Cerebellar nuclear complex (tissue), 1 donor: ENCODE measurements at places on chromosomes 4 and X.

DNA sequence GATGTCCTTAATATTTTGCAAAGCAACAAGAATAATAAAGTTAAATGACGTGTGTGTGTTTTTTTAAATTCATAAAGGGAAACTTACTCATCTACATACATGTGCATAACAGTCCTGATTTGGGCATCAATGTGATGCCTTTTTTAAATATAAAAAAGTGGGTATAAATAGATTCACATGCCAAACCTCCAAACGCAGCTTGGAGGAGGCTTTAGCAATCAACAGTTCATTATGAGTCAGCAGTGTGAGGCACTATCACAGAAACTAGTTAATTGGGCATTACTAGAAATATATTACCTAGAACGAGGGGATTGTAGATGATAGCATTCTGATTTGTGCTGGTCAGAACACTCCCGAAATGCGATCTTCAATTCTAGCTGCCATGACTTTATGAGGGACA lies 115.1 kb downstream of the HS6ST2 start:
- DNase-seq = no peak

DNA sequence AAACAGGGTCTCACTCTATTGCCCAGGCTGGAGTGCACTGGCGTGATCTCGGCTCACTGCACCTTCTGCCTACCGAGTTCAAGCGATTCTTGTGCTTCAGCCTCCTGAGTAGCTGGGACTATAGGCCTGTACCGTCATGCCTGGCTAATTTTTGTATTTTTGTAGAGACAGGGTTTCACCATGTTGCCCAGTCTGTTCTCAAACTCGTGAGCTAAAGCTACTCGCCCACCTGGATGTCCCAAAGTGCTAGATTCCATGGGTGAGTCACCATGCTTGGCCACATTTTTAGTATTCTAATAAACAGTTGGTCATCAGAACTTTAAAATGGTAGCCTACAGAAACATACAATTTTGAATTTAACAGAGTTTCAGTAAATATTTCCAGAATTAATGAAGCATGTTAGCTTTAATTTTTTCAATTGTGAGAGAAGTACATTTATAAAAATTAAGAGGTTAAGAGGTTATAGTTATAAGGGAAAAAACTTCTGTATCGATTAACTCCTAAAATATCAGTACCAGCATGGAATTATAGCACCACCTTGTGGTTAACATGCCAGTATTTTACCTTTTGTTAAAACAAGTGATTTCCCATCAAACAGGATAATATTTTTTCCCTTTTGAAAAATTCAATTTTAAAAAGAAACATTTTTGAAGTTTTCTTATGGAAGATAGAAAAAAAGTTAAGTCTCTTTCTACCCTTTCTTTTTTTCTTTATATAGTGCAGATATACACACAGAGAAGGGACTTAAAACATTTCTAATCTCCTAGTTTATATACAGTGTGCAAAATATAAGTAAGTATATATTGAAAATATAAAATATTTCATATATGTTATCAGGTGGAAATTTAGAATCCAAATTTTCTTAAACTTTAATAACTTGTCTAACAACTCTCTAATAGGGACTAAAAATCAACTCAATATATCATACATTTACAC lies 35.4 kb downstream of the CEP44 start:
- no peak for DNase-seq

DNA sequence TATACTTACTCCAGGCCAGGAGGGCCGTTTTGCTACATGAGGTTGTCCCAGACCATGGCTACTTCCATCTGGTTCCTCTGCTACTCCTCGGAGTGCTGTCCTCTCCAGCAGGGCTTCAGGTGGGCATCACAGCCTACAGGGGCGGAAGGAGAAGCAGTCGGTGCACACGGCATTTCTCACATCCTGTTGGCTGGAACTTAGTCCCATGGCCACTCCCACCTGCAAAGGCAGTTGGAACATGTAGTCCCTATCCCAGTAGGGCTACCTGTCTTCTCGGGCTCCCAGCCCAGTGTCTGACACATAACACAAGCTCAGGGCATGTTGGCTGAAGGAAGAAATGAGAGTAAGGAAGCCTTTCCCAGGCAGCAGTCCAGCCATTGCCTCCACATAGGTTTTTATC lies 7.7 kb upstream of the STK32B start:
- DNase-seq = no peak

- DNase-seq = no peak
These were observed at the start of gene SH2D1A for GRCh38 chrX:124346117-124346876. SH2D1A (plus strand) TSS chrX:124346563; CDS start chrX:124346643, 80 bp downstream.

GRCh38 chr4:13963601-13964000 lies 336.1 kb upstream of the BOD1L1 start:
- DNase-seq = no peak

GRCh38 chrX:112058766-112059165 lies 23.8 kb downstream of the TRPC5 start:
- DNase-seq = no peak

DNA sequence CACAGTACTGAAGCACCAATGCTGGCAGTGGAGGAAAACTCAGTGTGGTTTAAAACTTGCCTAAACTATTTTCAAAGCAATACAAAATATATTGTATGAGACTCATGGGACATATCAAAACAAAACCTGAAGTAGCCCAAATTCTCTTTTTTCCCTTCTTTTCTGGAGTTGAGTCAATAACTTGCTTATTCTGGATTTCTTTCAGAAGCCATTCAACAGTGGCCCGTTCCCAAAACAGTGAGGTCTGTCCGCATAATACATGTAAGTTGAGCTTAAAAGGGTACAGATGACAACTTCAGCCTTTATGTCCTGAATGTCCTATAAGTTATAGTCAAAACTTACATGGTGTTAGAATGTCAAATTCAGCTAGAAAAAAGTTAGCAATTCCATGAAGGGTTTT lies 100.8 kb downstream of the SHISA3 start:
- no peak for DNase-seq

- no peak for DNase-seq
These were observed 39.4 kb upstream of the DCK start for GRCh38 chr4:70954032-70954431.
